ENCODE measurements at places on chromosomes 6 and 20. TPM values are rescaled to one million over a fixed set of nuclear protein-coding genes. Genes with fewer than 3 reads are reported as not detected.

GRCh38 chr6:133190912-133191311 lies 50.2 kb upstream of the EYA4 start:
- DNase-seq, result no peak

DNA sequence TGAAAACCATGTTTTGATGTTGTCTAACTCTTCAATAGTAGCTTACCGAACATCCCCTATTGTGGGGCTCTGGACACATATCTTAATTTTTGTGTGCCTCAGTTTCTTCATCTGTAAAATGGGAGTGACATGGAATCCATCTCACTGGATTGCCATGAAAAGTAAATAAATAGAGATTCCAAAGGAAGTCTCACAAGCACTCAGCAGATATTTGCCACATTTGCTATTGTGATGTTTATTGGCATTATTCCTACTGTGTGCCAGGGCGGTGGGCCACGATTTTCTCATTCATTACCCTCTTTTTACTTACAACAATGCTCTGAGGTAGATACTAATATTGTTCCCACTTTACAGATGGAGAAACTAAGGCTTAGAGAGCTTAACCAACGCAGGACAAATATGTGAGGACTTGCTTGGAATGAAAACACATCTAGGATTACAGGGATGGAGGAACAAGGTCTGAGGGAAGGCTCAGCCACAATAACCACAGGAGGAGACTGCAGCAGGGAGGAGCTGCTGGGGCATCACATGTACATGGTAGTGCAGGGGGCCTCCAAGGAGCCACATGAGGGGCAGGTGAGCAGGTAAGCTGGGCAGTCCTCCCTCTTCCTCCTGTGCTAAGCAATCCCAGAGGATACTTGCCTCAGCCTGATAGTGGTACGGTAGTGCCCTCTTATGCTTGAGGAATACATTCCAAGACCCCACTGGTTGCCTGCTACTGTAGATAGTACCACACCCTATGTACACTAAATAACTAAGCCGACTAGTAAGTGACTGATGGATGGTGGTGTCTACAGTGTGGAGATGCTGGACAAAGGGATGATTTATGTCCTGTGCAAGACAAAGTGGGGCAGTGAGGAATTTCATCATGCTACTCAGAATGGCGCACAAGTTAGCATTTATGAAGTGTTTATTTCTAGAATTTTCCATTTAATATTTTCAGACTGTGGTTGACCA lies 176.9 kb downstream of the FOXA2 start:
- no peak for DNase-seq

DNA sequence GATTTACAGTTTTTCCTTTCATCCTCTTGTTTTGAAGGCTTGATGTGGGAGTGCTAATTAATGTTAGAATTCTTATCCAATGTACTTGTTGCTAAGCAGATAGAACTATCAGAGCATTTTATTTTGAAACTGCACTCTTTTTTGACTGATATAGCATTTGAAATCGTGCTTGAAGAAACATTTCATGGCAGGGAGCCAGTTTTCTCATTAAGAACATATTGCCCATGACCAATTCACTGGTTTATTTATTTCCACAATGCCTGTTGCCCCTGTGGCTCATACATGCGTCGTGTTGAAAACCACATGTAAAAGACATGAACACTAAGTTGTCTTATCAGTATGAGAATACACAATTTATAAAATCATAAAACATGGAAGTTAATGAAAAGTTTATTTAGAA lies 479.7 kb upstream of the FLRT3 start:
- no peak for DNase-seq

The SAMD3 gene
- total RNA-seq, result 0.26 TPM

The COL9A3 gene
- total RNA-seq, result 7.6 TPM

- no peak for DNase-seq
Observed at GRCh38 chr6:67630146-67630545, 1004.9 kb upstream of the ADGRB3 start.

The BHLHE23 gene
- total RNA-seq, result not detected

DNA sequence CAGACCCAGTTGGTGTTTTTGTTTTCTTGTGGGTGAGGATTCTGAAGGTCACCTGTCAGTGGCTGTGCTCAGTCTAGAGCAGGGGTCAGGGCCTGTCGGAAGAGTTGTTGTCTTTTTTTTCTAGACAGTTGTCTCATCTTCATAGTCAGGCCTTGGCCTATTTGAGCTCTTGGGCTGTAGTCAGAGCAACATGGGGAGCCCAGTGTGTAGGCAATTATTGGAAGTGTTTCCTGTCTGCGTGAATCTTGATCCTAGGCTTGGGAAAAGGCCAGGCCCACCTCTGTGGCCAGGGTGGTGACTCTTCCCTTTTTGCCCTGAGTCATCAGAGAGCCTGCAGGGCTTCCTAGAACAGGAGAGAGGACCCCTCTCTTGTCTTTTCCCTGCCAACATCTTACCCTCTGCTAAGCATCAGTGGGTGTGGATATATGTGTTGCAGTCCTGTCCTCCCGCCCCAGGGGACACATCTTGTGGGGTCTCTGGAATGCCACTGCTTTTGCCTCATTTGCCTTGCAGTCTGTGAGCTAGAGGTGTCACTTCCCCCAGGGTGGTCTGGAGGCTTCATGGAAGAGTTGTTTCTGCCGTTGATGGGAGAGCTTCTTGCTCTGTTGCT lies 11.4 kb downstream of the TJAP1 start:
- DNase-seq, result no peak

The FLOT1 gene
- 92.2 TPM for total RNA-seq

DNA sequence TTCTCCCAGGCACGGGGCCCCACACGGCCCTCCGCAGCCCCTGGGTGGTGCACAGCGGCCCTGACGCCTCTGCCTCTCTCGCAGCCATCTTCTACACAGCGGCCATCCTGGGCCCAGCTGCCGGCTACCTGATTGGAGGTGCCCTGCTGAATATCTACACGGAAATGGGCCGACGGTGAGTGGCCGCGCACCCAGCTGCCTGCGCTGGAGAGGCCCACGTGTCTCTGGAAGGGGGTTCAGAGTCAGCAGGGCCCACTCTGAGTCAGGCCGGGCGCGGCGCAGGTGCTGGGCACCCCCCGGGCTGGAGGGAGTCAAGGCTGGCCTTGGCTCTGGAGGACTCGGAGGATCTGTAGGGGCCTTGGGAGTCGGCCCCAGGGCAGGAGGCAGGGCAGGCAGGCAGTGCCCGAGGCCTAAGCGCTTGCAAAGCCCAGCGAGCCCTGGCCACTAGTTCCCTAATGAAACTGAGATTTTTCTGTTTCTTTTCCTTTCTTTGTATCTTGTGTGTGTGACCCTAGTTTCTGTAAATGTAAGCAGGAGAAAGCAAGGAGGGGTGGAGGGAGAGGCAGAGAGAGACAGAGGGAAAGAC lies 16.4 kb downstream of the SLCO4A1 start:
- DNase-seq, result no peak

The C6orf52 gene
- not detected for total RNA-seq

GRCh38 chr6:157665180-157665579 lies 157.9 kb upstream of the SNX9 start:
- no peak for DNase-seq

The CNR1 gene
- 0.14 TPM for total RNA-seq

GRCh38 chr6:33755070-33755869 lies 8.6 kb upstream of the IP6K3 start:
- no peak for DNase-seq

GRCh38 chr20:9306521-9306920 lies 207.9 kb upstream of the LAMP5 start:
- no peak for DNase-seq

GRCh38 chr20:39607141-39607540 lies 645.0 kb downstream of the DHX35 start:
- DNase-seq, result no peak

The BMP7 gene
- not detected for total RNA-seq

- DNase-seq, result no peak
Observed at GRCh38 chr6:77264970-77265369, 198.3 kb downstream of the HTR1B start.

The C20orf141 gene
- total RNA-seq, result not detected

DNA sequence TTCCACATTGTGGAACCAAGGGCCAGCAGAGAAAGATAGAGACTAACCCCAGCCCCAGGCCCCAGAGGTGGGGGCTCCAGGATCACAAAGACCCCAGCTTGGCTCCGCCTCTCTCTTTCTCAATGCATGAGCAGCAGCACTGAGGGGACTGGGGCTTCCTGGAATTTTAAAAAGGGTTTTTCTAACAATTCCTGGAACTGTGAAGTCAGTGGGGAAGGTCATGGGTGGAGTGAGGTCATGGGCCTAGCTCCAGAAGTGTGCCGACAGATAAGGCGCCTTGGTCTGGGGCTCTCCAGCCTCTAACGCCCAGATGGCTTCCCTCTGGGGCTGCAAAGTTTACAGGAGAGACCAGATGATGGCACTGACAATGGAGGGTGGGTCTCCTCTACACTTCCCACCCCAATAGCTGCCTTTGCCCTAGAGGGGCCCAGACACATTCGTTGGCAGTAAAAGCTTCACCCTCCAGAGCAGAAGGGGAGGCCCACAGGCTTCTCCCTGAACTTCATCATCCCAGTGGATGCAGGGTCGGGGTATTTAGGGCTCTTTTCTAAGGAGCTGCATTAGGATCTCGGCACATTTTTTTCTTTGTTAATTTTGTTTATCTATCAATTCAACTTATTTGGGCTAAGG lies 46.9 kb upstream of the CD93 start:
- peak; percentile 50 for DNase-seq

DNA sequence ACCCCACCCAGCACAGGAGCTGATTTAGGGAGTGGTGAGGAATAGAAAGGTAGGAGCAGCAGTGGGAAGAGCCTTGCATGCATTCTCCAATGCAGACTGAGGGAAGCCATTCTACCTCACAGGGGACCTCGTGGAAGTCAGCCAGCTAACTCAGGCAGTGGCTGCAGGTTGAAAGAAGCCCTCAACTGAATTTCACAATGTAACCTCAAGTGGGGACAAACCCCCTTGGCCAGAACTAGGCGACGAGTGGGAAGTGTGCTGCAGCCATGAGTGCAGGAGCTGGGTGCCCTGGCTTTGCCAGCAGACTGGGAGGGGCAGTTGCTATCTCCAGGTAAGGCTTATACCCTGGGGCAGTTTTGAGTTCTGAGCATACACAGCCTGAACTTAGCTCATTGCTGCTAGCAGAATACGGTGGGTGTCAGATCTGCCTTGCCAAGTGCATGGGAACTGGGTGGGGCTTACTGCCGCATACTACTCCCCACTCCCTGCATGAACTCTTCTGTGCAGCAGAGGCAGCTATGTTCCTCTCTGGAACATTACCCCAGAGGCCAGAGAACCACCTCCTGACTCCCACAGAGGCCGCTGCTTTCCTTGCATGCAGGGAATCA lies 126.5 kb downstream of the CDK19 start:
- DNase-seq, result no peak

DNA sequence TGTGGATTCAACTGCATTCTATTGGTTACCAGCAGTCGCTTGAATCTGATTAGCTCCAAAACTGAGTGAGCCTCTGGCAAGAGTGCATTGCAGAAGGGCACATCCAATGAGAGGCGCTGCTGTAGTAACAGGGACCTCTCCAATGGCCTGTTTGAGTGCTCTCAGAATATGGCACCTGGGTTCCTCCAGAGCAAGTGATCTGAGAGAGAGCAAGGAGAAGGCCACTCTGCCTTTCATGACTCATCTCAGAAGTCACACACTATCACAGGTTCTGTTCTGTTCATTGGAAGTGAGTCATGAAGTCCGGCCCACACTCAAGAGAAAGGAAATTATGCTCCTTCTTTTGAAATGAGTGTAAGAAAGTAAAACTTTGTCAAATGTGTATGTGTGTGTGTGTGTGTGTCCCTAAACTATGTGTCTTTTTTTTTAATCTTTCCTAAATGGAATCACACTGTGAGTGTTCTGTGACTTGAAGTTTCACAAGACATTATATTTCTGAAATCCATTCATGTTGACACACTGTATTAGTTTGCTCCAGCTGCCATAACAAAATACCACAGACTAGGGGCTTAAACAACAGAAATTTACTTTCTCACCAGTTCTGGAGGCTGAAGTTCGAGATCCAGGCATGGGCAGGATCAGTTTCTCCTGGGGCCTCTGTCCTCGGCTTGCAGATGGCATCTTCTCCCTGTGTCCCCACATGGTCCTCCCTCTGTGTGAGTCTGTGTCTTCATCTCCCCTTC lies 138.3 kb upstream of the CDYL start:
- DNase-seq, result no peak

GRCh38 chr6:22681761-22682160 lies 112.4 kb downstream of the HDGFL1 start:
- DNase-seq, result no peak

DNA sequence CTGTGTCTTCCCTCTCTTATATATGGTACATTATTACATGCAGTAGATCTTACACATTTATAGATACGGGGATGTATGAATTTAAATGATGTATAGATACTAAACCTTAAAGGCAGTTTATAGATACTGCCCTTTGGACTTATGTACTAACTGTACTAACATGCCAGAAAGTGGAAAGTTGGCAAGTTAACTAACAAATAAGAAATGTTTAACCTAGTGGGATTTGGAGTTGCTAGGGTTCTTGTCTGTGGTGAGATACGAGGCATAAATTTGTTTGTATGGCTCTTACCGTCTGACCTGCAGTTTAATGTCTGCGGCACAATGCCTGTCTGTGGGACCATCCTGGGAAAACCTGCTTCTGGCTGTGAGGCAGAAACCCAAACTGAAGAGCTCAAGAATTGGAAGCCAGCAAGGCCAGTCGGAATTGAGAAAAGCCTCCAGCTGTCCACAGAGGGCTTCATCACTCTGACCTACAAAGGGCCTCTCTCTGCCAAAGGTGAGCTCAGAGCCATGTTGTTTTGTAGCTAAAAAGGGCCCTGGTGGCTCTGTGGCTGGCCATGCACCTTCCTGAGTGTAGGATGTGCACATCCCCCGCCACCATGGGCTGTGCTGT lies 62.9 kb upstream of the SLC22A1 start:
- DNase-seq, result no peak

DNA sequence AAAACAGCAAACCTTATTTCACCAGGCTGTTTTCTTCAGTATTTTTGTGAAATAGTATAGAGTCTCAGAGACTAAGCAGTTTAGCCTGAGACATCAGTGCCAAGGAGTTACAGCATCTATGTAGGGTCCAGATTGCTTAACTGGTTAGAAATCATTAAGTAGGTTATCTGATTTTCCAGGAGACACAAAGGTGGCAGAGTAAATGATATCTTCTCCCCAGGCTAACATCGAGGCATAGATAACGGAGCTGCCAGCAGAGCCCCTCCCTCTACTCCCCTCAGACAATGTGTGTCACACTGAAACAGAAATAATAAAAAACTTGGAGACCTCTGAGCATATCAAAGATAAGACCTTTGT lies 473.0 kb upstream of the CITED2 start:
- DNase-seq, result no peak

The PROKR2 gene
- total RNA-seq, result not detected

GRCh38 chr20:41072190-41072863 lies 43.7 kb downstream of the TOP1 start:
- DNase-seq, result no peak

The SYNDIG1 gene
- not detected for total RNA-seq

DNA sequence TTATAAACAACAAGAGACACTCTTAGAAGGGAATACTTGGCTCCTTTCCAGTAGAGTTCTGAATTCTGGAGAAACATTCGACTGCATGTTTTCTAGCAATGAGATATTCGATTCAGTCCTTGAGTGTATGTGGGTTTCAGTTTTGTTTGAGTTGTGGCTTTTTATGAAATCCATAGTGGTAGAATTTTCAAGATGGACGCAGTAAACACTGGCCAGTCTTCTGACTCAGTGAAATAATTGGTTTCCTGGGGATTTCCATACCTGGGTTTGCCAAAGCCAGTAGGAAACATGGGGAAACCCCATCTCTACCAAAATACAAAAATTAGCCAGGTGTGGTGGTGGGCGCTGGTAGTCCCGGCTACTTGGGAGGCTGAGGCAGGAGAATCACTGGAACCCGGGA lies 273.5 kb upstream of the PLCB4 start:
- DNase-seq, result no peak

The TCF21 gene
- 1.3 TPM for total RNA-seq

- no peak for DNase-seq
Observed at GRCh38 chr6:111549746-111550145, 55.9 kb downstream of the TRAF3IP2 start.

Measured in right lobe of liver (tissue), 6 donors.